Kasumi-1 (cell line): ENCODE measurements at places on chromosomes 5 and 9.

DNA sequence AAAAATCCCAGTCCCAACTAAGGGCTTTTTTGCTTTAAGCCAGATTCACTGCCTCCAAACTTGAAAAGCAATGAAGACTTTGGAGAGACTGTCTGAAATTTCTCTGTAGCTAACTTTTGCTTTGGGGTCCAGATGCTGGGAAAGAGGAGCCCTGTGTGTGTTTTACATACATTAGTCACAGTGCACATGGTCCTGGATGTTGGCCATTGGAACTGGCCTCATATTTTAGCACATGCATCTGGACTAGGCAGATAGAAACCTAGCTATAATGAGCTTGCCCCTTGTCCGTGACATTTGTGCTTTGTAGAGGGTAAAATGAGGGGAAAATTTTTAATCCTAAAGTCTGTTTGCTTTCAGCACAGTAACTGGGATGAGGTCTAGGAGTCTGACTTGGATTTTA is 421.7 kb downstream of the CDK5RAP2 start:
- DNase-seq = no peak

DNA sequence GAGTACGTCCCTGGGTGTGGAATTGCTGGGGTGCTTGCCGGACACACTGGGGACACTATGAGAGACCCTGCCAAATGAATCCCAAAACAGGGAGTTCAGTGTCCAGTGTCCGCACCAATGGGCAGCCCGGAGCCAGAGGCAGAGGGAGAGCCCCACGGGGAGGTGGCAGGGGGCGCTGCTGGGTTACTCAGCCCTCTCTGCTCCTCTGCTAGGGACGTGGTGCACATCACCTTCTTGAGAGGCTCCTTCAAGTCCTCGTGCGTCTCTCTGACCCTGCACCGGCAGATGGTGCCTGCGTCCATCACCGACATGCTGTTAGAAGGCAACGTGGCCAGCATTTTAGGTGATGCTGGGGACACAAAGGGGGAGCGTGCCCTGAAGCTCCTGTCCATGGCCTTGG is 20.8 kb downstream of the STKLD1 start:
- no peak for DNase-seq

GRCh38 chr9:8429157-8429556 is 629.6 kb upstream of the DMAC1 start:
- no peak for DNase-seq

DNA sequence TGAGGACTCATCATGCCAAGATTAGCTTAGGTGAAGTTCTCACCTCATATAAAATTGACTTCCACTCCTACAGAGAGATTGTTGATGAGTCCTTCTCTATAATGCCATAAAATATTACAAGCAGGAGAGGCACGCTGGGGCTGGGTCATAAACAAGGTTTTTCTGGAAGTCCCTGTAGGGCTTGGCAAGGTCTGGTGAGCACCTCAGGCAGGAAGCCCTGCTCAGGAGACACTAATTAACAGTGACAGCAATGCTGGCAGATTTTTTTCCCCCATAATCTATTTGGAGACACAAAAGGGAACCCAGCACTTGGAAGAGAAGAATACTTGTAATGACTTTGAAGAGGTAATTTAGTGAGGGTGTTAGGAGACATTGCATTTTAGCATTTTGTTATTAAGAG is 118.7 kb downstream of the DIRAS2 start:
- no peak for DNase-seq
